Muscle of back (tissue), 13 donors: ENCODE measurements at places on chromosomes 4 and X.

DNA sequence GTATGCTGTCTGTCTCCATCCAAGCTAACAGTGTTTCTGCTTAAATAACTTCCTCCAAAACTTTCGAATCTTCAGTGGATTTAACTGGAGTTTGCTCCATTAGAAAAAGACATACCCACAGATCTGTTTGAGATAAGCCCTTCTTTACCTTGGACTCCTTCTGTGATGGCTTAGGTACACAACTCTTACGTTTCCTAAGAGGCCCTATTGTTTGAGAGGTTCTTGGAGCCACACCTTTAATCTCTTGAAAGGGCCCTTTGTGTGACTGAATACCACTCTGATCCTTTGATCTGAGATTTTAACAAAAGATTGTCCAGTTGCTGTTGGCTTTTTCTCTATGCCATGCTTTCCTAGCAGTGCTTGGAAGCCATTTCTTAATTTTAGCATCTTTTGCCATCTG is 92.5 kb downstream of the AKAP4 start:
- DNase-seq = no peak

DNA sequence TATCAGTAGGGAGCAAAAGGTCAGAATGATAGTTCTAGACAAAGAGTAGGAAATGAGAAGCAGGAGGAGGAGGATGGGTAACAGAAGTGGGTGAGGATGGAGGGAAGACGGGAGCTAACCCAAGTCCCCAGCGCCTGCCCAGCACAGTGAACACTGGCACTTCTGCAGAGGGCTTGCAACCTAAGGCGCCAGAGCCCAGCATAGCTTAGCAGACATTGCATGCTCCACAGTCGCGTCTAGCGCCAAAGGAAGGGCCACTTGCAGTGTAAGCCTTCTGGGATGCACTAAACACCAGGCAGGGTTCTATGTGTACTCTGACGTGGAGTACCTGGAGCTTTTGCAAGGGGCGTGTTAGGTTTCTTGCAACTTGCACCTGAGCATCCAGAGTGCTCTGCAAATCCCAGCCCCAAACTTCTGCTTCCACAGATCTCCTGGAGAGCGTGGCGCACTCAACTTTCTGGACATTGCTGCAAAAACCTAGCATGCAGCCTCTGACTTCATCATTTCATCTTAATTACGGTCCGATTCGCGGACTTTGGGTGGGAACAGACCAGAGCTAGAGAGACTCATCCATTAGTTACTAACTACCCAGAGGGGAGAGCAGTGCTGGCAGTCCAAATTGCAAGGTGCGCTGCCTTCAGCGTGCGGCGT is 46.5 kb upstream of the NKAP start:
- no peak for DNase-seq

- no peak for DNase-seq
Observed at GRCh38 chr4:102447413-102447812, 53.7 kb upstream of the NFKB1 start.

- no peak for DNase-seq
Observed at GRCh38 chrX:150544222-150544787, 24.1 kb upstream of the MTM1 start.

- no peak for DNase-seq
Observed at GRCh38 chr4:8703401-8703696, 110.8 kb downstream of the CPZ start.

- DNase-seq = no peak
Observed at GRCh38 chrX:24314019-24314635, at the start of gene SUPT20HL2. Gene SUPT20HL2 (minus strand): TSS chrX:24314069. CDS start chrX:24313315, 754 bp downstream.

GRCh38 chr4:123676890-123677229 is 280.3 kb downstream of the SPRY1 start:
- DNase-seq = peak; percentile 73

DNA sequence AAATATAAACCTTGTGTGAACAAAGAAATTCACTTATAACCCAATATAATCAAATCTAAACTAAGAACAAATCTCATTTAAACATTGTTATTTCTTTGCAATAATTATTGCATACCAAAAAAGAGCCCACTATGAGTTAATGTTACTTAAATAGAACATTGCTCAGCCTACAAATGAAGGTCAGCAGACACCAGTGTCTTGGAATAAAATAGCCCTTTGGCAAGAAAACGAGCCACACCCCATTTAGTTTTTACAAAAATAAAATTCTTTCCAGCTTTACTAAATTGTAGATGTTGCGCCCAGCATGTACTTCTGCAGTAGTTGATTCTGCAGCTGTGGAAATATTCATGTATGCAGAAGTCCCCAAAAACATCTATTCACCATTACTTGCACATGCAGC is 12.2 kb downstream of the PLS3 start:
- DNase-seq = no peak

- no peak for DNase-seq
Observed at GRCh38 chr4:117817301-117817700, 217.0 kb upstream of the NDST3 start.

DNA sequence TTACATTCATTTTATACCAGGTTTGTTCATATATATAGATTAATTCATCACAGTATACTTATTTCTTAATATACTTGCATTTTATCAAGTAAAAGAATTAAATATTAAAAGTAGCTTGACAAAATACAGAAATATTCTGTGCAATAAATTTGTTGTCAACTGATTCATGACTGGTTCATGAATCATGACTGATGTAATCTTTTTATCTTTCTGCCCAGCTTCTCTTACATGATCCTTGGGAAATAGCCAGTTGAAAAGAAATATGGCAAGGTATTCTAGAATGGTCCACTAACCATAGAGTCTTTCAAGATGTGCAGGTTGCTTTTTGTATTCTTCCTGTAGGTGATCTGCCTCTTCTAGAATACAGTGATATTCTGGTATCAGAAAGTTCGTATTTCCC is 4.2 kb upstream of the CCNA2 start:
- no peak for DNase-seq

- DNase-seq = no peak
Observed at GRCh38 chr4:64144994-64145393, 264.3 kb downstream of the TECRL start.

DNA sequence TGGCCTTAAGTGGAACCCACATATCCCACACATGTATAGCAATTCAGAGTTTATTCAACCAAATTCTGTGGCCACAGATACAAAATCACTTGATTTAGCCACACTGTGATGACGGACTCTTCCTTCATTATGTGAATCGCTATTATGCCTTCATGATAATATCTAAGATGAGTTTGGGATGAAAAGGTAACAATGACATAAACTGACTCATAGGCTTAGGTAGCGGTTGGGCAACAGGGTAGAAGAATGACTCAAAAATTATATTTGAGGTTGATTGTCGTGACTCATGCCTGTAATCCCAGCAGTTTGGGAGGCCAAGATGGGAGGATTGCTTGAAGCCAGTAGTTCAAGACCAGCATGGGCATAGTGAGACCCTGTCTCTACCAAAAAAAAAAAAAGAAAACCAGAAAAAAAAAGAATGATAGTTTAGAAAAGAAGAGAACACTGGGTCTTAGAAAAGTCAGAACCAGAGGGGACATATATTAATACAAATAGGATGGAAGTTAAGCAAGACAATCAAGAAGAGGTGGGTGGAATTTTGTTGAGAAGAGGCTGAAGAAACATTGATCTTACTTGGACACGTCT is 70.4 kb upstream of the USP9X start:
- DNase-seq = no peak

- peak; percentile 10 for DNase-seq
Observed at GRCh38 chrX:103878466-103879122, 46.5 kb upstream of the RAB9B start.

GRCh38 chr4:71186566-71187403 is 152.0 kb upstream of the SLC4A4 start:
- no peak for DNase-seq

- no peak for DNase-seq
Observed at GRCh38 chrX:65990702-65991101, 49.2 kb downstream of the VSIG4 start.

- DNase-seq = peak; percentile 70
Observed at GRCh38 chr4:181957088-181957487, 286.1 kb upstream of the TENM3 start.

DNA sequence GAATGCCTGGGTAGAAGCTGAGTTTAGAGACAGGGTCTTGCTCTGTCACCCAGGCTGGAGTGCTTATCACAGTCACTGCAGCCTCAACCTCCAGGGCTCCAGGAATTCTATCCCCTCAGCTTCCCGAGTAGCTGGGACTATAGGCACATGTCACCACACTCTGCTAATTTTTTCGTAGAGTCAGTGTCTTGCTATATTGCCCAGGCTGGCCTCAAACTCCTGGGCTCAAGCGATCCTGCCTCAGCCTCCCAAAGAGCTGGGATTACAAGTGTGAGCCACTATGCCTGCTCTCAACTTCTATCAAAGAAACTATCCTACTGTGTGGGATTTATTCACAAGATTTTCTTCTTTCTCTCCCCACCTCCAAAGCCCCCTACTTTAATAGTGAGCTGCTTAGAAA is 15.7 kb downstream of the MAPK10 start:
- DNase-seq = no peak

GRCh38 chr4:12452291-12452690 is 1023.6 kb upstream of the HS3ST1 start:
- DNase-seq = no peak
